ENCODE measurements at places on chromosomes 1 and 21.

- DNase-seq = no peak
Measured at GRCh38 chr1:223331301-223331700, 32.7 kb downstream of the SUSD4 start.

GRCh38 chr1:185200889-185201288 lies 43.9 kb downstream of the SWT1 start:
- DNase-seq = no peak

- no peak for DNase-seq
Measured at GRCh38 chr21:39429445-39429844, 16.1 kb downstream of the LCA5L start.

DNA sequence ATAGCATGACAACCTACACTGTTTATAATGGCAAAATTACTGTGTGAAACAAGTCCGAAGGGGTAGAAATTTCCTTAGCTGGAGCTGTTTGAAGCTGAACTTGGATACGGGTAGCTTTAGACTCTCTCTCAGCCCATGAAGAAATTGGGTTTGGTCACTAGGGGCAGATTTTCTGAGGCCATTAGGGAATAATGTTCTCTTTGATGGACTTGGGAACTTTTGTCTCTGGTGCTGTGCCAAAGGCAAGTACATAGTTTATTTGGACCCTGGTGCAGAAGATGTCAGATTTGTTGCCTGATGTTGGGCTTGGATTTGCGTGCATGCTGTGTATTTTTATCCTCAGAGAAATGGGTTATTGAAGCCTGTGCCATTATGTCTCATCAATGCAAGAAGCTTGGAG lies 109.6 kb downstream of the VPS13D start:
- no peak for DNase-seq

All from stimulated activated CD4-positive, alpha-beta T cell treated with anti-CD3 and anti-CD28 coated beads, Interleukin-12 subunit alpha, Interleukin-12 subunit beta, amount 100 ng/mL, for 48 hours (primary cell).